ENCODE measurements at places on chromosomes 3 and 15.

- no peak for DNase-seq
Measured at GRCh38 chr3:61356685-61357084, 105.4 kb upstream of the FHIT start.

- no peak for DNase-seq
Measured at GRCh38 chr3:78277801-78278200, 1237.9 kb downstream of the ROBO2 start.

GRCh38 chr3:60573494-60573893, 677.8 kb downstream of the FHIT start:
- DNase-seq, result no peak

DNA sequence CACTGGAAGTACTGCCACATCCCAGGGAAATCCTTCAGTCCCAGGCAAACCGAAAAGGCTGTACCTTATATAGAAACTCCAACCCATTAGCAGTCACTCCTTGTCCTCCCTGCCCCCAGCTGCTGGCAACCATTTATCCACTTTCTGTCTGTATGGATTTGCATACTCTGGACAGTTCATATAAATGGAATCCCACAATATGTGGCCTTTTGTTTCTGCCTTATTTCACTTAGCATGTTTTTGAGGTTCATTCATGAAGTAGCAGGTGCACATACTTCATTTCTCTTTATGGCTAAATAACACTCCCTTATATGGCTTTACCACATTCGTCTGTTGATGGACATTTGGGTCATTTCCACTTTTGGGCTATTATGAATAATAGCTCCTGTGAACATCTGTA, 51.6 kb upstream of the CMTM8 start:
- DNase-seq, result no peak

DNA sequence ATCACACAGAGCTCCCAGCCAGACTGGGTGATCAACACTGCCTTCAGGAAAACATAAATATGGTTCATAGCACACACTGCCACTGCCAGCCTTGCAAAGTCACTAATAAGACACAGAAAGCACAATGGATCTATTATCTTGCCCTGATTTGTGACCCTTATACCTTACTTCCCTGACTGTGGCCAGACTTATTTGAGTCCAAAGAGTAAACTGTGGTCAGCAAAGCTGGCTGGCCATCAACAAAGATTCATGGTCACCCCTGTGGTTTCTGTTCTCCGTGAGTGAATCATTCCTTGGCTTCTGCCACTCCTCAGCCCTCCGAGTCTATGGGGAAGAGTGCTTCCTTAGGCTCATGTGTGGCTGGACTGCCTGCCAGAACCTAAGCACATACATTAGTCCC, 437.7 kb downstream of the RAP2B start:
- DNase-seq, result peak; percentile 45

GRCh38 chr3:151168269-151169094, 34.5 kb downstream of the GPR171 start:
- DNase-seq, result no peak

DNA sequence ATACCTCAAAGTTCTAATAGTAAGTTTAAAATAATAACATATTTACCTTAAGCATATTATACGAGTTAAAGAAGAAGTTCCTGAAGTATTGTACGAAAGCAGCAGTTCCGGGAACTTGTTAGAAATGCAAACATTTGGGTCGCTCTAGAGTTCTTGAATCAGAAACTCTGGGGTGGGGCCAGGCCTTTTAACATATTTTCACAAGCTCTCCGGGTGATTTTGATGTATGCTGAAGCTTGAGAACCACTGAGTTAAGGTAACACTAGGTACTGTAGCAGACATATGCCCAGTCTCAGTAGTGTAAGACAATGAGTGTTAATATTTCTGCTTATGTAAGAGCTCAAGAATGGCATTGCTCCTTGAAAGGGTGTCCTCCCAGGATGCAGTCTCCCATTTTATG, 461.1 kb downstream of the C3orf38 start:
- no peak for DNase-seq

Measured in left hindlimb (tissue), 1 donor.